ENCODE measurements at places on chromosomes 6 and 20. TPM values are rescaled to one million over a fixed set of nuclear protein-coding genes. Genes with fewer than 3 reads are reported as not detected.

- DNase-seq: no peak
Measured at GRCh38 chr6:82862543-82862942, 203.1 kb downstream of the UBE3D start.

GRCh38 chr6:41027799-41028560 is 11.0 kb downstream of the UNC5CL start:
- peak; percentile 95 for DNase-seq

Gene SLC12A5
- total RNA-seq: 5.3 TPM

DNA sequence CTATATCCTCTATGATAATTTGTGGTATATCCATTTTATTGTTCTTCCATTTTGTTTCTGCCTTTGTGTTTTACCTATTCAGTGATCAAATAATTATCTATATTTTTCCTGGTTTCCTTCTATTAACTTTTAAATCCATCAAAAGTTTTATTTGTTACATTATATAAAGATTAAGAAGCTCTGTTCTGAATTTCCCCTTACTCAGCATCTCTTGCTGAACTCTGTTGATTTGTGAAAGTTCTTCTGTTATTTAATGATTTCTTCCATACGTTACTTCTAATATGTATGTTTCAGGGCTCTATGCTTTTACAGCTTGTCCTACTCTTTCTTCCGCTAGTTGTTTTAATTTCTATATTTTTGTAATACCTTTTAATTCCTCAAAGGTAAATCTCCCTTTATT is 87.1 kb downstream of the LIN28B start:
- DNase-seq: no peak

- no peak for DNase-seq
Measured at GRCh38 chr6:42042108-42042507, 8.2 kb upstream of the TAF8 start.

Gene IL17A
- not detected for total RNA-seq

Gene HSD17B8
- 22.0 TPM for total RNA-seq

Gene SOBP
- total RNA-seq: 0.16 TPM

DNA sequence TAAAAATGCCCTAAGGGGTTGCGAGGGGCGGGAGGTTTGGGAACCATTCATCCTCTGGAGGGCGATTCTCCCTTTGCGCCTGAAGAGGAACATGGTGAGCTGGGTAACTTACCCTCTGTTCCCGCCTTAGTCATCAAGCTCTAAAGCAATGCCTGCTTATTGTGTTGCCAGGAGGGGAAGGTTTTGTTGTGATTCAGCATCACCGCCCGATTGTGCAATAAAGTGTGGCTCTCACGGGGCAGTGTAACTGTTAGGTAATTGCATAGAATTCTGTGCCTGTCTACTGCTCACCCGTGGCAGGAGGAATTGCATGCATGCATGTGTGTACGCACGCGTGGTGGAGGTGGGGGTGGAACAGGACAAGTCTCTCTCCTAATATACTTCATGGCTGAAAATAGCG is 95.5 kb upstream of the AGPAT4 start:
- no peak for DNase-seq

- DNase-seq: no peak
Measured at GRCh38 chr6:92892626-92893170, 526.7 kb downstream of the EPHA7 start.

Gene TTK
- total RNA-seq: 38.3 TPM

- DNase-seq: no peak
Measured at GRCh38 chr20:61487346-61487996, 235.4 kb downstream of the CDH4 start.

- no peak for DNase-seq
Measured at GRCh38 chr6:112216662-112217551, 37.5 kb downstream of the LAMA4 start.

DNA sequence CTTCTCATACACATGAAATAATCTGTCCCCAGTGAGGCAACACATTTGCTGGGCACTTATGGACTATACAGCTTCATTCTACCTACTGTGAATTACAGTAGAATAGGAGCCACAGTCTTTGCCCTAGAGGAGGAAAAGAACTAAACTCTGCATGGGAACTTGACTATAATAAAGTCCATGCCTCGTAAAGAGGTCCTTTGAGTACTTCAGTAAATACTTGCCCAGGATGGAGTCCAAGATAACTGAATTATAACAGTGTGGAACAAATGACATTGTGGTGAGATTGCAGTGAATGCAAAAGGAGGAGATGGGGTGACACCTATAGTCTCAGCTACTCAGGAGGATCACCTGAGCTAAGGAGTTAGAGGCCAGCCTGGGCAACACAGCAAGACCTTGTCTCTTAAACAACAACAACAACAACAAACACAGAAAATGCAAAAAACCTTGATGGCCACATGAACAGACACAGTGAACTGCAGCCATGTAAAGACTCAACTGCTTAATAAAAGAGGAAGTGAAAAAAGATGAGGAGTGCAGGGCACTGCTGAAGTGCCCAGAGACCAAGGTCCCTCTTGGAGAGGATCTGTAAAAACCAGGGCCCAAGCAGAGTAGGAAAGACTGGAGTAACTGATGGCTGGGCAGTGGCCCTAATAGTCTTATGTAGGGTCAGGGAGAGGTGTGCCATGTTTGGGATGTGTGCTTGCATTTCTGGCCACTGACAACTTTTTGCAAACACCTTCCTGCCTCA is 3.7 kb downstream of the MRPS18A start:
- DNase-seq: no peak

Gene FOXA2
- 1.0 TPM for total RNA-seq

DNA sequence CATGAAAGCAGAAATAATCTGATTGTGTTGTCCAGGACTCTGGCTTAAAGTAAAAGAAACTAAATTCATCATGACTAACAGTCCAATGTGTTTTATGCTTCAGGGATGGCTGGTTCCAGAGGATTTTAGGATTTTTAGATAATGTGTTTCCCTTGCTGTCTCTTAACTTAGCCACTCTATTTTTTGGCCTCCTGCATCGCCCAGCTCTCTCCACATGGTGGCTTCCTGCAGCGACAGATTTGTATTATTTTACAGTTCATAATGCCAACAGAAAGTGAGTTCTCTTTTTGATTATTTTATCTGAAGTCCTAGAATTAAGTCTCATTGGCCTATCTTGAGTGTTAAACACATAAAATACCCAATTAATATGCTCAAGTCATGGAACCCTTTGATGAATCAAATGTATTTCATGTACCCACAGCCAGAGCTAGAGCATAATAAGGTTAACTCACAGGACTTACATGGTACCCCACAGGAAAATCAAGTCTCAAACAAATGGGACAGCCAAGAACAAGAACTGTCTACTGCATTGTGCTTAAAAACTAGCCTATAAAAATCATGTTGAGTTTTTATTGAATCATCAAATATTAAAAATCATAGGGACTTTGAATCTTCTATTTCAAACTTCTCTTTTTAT is 582.5 kb downstream of the DOK5 start:
- DNase-seq: peak; percentile 8

Gene TREM2
- total RNA-seq: not detected

- peak; percentile 26 for DNase-seq
Measured at GRCh38 chr6:147222160-147222838, 18.1 kb downstream of the STXBP5 start.

DNA sequence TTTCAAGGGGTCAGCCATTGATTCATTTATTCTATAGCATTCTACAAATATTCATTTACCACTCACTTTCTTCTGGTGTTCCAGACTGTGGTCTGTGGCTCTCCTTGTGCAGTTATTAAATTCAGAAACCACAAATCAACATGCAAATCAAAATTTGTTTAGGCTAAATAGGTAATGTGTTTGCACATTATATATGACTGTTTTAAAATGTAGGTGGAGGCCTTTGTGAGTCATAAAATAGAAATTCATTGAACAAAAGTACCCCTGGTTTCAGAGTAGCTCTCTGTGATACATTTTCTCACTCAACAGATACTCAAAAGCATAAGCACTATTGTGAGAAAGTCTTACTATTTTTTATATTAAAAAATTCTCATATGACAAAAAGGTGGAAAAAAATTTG is 385.5 kb upstream of the TSHZ2 start:
- DNase-seq: no peak

Gene PRDM1
- 0.67 TPM for total RNA-seq

DNA sequence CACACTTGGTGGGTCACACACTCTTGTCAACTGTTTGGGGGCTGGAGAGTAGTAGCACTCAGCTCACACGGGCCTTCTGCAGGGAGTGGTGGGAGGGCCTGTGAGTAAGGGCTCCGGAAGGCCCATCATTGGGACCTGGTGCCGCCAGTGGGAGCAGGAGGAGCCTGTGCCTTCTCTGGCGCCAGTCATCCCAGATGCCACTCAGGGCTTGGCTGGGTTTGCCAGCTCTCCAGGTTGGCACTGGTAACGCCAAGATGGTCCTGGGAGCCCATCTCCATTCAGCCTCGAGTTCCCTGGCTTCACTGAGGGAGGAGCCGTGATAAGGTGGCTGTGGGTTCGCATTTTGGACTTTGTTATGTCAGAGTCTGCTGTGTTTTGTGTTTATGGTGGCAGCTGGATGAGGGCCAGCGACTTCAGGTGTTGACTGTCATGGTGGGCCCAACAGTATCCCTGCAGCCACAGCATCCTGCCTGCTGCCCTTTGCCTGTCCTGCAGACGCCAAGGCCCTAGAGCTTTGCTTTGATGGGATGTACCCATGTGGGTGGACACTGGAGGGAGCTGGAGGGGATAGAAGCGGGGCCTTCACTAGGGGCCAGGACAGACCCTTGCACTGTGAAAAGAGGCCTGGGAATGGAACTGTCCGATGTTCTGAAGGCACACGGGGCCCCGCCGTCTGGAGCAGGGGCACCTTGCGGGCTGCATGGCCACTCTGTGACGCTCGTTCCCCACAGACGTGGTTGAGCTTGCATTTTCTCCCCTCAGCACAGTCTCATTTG is 13.3 kb upstream of the DNAJC5 start:
- no peak for DNase-seq

GRCh38 chr20:1822564-1823449 is 72.4 kb upstream of the SIRPA start:
- no peak for DNase-seq

Gene OARD1
- total RNA-seq: 47.1 TPM

DNA sequence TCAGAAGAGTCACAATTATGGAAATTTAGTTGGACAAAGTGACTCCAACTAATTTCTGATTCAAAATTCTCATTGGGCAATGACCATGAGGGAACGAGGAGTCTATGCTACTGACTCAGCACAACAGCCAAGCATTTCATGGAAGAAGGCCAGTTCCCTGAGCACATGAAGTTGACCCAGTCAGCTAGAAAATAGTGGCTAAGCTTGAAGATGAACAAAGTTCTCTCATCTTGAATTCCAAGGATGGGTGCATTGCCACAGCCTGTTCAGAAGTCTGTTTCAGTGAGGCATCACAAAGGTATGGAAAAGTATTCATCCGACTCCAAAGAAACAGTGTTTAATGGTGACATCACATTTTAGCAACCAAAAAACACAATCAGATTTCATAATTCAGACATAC is 676.9 kb downstream of the HACE1 start:
- DNase-seq: no peak

DNA sequence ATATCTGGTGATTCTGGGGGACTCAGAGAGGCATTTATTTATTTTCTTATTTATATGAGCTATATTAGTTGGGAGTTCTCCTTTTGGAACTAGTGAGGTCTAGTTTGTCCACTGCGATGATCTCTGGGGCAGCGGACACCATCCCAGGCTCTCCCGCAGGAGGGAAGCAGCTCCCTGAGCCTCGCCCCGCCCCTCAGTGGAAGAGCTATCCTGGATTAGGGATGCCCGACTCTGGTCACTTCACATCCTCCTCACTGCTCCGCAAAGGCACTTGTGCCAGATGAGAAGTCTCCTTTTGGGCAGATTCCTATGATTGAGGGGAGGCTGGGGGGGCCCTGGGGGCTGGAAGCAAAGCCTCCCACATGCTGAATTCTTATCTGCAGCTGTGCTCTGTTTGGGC is 3.6 kb upstream of the MAS1 start:
- no peak for DNase-seq

DNA sequence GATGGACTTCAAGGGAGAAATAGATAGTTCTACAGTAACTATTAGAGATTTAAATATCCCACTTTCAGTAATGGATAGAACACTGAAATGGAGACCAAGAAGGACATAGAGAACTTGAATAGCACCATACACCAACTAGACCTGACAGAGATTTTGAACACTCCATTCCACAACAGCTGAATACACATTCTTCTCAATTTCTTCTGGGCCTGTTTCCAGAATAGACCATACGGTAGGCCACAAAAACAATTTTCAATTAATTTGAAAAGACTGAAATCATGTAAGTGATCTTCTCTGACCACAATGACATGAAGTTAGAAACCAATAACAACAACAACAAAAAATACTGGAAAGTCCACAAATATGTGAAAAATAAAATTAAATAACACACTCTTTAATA is 979.1 kb upstream of the FLRT3 start:
- no peak for DNase-seq

Gene IL20RA
- not detected for total RNA-seq

- DNase-seq: peak; percentile 54
Measured at GRCh38 chr6:44071670-44072451, 55.4 kb downstream of the MRPL14 start.

GRCh38 chr6:169692516-169692915 is 9.3 kb downstream of the WDR27 start:
- no peak for DNase-seq

- DNase-seq: no peak
Measured at GRCh38 chr6:87763901-87764300, 61.9 kb upstream of the AKIRIN2 start.

- no peak for DNase-seq
Measured at GRCh38 chr6:15061908-15062515, 183.9 kb upstream of the JARID2 start.

Gene SCRT2
- total RNA-seq: 0.75 TPM

Gene LY6G5C
- total RNA-seq: 0.60 TPM

DNA sequence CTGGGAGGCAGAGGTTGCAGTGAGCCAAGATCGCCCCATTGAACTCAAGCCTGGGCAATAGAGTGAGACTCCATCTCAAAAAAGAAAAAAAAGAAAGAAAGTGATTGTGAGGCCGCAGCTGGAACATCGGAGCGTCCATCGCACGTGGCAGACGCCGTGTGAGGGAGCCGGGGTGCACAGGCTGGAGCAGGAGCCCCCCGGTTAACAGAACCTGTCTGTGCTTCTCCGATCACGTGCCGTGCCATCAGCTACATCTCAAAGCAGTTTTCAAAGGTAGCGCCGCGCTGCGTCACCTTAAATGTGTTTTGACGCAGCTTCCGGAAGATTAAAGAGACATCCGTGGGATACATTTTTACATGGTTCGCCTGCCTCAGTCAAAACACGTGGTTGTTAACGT is 138.9 kb downstream of the TAF4 start:
- DNase-seq: no peak

GRCh38 chr20:60453388-60454246 is 495.4 kb downstream of the CDH26 start:
- peak; percentile 8 for DNase-seq

Gene MAS1
- total RNA-seq: not detected

Gene TCP11
- total RNA-seq: not detected

DNA sequence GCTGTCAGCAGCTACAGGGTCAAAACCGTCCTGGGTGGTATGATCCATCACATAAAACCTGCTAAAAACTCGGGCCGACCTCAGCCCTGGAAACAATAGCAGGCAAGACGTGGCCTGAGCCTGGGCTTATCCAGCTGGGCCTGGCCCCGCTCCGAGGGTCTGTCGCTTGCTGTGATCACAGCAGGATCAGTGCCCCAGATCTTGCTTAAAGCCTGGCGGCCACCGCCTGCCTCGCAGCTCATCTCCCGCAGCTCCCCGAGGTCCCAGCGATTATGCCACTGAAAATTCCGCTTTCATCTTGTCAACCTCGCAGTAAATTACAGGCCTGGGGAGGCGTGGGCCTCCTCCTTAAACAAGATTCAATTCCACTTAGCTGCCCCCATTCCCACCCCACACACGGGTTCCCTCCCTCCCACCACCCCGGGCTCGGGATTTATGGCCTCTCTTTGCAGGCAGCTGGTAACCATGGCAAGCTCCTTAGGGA is 40.1 kb downstream of the CDH22 start:
- no peak for DNase-seq
